Lung microvascular endothelial cell (primary cell): ENCODE measurements at places on chromosomes 11 and 22.

- DNase-seq: peak; percentile 65
Measured at GRCh38 chr11:130999086-130999485, 82.8 kb upstream of the SNX19 start.

DNA sequence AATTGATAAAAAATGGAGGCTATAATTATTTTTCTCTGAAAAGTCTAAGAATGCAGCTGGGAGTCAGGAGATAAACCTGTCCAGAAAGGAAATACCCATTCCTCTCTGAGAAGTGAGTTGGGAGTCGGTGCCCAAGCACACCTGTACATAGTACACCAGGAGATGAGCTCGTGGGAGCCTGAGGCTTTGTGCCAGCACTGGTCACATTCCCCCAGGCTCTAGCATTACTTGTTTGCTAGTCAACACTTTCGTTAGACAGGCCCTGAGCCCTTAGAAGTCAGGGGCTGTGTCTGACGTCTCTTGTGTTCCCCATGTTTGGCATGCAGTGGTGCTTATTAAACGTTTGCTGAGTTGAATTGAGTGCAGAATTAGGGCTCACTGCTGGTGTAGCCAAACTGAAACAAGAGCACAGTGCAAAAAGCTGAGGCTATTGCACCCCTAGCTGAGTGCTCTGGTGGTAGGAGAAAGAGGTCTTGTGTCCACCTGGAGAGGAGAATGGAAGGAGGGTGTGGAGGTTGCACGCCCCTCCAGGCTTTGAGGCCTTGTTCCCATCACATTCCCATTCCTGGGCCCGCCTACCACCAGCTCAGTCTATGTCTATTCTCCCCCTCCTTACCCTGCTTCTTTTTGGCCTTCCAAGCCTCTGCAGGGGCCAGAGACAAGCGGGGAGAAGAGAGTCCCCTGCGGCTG is 6.8 kb downstream of the ROBO4 start:
- DNase-seq: no peak

DNA sequence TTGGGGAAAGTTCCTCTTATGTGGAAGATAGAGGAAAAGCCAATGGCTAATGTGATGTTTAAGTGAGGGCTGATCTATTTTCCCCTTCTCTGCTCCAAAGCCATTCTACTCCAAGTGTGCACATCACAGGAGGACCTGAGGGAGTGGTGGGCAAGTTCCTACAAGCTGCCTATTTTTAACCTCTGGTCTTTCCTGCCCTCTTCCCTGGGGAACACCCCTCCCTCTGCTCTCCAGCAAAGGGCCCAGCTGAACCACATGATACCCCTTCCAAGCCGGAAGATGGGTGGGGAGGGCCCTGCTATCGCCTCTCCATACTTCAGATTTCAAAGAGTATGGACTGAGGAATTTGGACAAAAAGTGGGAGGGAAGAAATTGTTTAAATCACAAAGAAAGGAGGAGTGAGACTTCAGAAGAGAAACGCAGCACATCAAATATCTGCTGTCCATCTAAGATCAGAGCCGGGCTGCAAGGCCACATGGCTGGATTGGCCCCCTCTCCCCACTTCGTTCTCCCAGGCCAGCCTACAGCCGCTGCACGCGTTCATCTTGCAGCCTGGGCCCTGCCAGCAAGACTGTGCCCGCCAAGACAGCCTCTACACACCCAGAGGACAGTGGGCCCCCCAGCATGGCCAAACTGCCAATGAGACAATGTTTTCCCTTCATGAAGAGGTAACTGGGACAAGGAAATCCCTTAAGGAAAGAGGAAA is 77.5 kb downstream of the MICAL3 start:
- DNase-seq: no peak

GRCh38 chr11:1123970-1124369 is 33.8 kb upstream of the MUC5AC start:
- DNase-seq: no peak

DNA sequence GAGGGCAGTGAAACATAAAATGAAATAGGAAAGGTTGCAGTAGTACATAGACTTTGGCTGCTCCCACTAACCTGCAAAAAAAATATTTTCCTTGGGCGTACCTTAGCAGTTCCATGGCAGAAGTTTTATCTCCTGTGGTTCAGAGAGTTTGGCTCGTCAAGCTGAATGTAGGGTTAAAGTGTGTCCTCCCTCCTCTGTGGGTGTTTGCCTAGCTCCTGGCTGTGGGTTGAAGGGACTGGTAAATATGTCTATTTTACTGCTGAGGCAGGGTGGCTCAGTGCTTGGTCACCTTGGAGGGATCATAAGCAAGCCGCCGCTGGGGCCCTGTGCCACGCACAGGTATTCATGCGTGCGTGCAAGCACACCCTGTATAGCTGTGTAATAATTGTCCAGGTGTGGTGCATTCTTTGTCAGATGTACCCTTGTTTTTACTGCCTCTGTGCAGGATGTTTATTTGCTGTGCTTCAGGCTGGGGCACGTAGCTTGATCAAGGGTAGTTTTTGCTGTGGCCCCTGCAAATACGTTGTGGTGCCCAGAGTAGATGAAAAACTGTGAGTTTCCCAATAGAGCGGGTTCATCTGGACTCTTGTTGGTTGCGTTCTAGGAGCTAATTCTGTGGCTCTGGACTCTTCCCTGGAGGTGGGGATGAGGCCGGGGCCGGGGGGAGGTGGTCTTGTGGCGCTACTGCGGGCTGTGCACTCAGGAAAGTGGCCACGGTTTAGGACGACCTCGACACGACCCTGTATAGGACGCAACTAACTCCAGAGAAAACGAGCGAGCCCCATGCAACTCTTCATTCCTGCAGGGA is 732 bp upstream of the SORL1 start:
- DNase-seq: no peak

- DNase-seq: no peak
Measured at GRCh38 chr11:71343828-71344400, 91.5 kb upstream of the SHANK2 start.

GRCh38 chr22:20652582-20652981 is 121.3 kb upstream of the SERPIND1 start:
- DNase-seq: no peak

- DNase-seq: peak; percentile 72
Measured at GRCh38 chr11:72573072-72573854, 101.0 kb downstream of the PDE2A start.
